CD8-positive, alpha-beta T cell (primary cell): ENCODE measurements at places on chromosomes 16 and 17.

- DNase-seq = no peak
These were observed 39.5 kb upstream of the DNAH9 start for GRCh38 chr17:11558681-11559234.

GRCh38 chr16:70774261-70774660 lies 26.7 kb downstream of the VAC14 start:
- DNase-seq = no peak

DNA sequence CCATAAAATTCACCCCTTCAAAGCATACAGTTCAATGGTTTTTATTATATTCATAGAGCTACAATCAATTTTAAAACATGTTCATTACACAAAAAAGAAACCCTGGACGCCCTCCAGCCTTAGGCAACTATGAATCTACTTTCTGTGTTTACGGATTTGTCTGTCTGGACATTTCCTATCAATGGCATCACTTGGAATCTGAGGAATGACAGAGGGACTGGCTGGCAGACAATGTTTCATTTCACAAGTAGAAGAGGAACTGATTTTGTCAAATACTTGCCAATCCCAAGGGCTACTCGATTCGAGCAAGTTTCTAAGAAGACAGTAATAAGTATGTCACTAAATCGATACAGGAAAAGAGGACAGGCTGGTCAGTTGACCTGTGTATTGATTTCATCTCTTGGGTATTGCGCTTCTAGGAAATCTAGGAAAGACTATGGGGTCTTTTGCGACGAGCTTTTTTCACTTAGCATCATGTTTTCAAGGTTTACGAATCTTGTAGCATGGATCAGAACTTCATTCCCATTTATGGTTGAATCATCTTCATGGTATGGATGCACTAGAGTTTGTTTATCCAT lies 56.6 kb downstream of the RGS9 start:
- DNase-seq = no peak

- no peak for DNase-seq
These were observed 917 bp downstream of the CTRL start for GRCh38 chr16:67930678-67931211.

GRCh38 chr17:66429680-66430079 lies 127.3 kb downstream of the PRKCA start:
- DNase-seq = no peak

DNA sequence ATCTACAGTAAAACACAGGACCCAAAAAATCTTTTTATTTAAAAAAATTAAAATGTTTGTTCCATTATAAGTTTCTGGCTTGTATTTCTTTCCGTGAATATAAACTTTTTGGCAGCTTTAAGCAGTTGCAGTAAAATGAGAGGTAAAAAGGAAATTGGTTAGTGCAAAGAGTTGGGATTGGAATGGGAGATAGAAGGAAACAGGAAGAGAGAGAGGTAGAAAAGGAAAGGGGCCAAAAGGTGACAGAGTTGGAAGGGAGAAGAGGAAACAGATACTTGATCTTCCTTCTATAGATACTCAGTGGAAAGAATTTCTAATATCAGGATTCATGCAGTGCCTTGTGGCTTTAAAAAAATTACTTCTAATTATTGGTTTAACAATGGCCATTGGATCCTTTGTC lies 63.5 kb downstream of the NQO1 start:
- no peak for DNase-seq

DNA sequence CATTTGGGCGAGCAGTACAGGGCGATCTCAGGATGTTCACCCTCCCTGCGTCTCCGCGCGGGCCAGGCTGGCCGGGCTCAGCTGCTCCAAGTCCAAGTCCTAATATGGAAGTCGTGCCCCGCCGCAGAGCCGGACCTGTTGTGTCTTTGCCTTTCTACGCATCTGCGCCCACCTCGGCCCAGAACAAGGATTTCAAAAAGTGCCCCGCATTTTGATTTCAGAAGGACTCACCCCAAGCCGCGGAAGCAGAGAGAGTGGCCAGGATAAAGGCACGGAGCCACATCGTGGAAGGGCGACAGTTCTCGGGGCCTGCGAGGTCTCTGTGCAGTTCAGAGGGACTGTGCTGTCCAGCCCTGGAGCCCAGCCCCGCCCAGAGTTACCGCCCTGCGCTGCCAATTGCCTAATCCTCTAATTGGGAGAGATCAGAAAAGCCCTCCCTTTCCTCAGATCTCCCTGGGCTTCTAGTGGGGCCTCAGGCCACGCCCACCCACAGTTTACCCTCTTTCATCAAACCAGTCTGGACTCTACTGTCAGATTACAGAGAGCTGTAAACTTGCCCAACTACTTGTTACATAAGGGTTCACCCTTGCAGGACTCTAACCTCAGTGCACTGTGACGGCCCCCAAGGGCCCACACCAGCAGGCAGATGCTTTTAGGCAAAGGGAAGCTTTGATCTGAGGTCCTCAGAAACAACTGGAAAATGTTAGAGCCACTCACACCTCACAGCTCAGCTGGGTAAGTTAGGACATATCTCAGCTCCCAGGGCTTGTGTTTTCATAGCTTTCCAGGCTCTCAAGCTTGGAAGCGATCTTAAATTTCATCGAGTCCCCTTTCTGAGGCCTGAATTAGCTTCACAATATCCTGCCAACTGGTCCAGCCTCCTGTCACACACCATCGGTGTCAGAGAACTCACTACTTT lies at the start of gene CES1:
TSS of gene CES1 (minus strand) at position 324 of the 919 bp plus-strand sequence. CDS start at position 283, 41 bp downstream.
- DNase-seq = no peak

DNA sequence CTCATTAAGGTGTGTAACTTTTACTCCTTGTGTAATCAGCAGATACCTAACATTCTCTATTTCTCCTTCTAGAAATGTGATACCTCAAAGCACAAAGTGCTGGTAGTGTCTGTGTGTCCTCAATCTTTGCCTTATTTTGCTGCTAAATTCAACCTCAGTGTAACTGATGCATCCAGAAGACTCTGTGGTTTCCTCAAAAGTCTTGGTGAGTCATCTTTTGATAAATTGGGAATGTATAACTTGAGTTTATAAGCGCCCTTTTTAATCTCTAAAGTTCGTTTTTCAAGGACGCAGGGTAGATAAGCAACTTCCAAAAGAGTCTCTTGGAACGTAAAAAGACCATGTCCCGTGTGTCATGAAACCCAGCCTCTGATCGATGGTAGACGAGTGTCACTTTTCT lies 10.2 kb downstream of the NARF start:
- no peak for DNase-seq

- peak; percentile 37 for DNase-seq
These were observed 6.2 kb downstream of the ITGAE start for GRCh38 chr17:3794557-3795389.

DNA sequence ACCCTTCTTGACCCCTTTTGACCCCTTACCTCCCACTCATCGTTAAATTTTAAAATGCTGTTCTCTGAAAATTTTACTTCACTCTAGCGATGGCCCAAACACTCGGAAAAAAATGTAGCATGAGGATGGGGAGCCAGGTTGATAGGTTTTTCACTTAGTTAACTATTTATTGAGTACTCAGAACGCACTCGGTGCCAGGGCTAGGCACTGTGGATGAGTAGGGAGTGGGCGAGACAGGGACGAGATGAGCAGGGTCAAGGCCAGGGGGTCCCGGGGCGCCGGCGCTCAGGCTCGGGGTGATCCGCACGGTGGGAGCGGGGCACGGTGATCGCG lies 392 bp downstream of the ZSCAN32 start:
- DNase-seq = no peak

GRCh38 chr17:56528696-56529095 lies 64.8 kb upstream of the NOG start:
- no peak for DNase-seq

GRCh38 chr17:28612531-28612930 lies 1.5 kb downstream of the RSKR start:
- DNase-seq = no peak

- DNase-seq = no peak
These were observed 198.2 kb downstream of the MAF start for GRCh38 chr16:79402356-79402755.

DNA sequence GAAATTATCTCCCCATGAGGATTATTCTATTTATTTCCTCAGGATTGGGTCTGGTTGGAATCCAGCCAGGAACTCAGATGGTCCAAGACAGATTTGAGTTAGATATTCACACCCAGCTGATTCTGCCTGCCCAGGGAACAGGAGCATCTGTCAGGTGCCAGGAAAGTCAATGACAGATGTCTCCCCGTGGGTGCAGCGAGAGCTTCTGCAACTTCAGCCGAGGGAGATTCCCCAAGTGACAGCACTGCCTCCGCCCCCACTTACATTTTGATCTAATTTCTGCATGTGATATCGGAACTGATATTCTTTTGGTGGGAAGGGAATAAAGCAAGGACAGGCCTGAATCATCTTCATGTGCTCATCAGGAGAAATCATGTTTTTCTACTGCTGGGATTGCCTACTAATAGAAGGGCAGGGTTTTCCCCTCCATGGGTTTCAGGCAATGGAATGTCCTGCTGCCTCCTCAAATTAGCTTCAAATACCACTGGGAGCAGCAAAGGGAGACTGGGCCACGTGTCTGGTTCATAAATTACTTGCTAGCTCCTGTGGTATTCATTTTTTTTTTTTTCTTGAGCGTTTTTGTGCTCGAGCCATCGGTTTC lies 15.7 kb upstream of the DHX8 start:
- no peak for DNase-seq

GRCh38 chr16:30924076-30924912 lies 922 bp downstream of the FBXL19 start:
- DNase-seq = no peak

GRCh38 chr17:48202959-48203358 lies 95.4 kb downstream of the SNX11 start:
- DNase-seq = no peak

- DNase-seq = no peak
These were observed 4.8 kb upstream of the C1QL1 start for GRCh38 chr17:44972953-44973352.

GRCh38 chr17:43439041-43439440 lies 40.2 kb downstream of the ARL4D start:
- no peak for DNase-seq

DNA sequence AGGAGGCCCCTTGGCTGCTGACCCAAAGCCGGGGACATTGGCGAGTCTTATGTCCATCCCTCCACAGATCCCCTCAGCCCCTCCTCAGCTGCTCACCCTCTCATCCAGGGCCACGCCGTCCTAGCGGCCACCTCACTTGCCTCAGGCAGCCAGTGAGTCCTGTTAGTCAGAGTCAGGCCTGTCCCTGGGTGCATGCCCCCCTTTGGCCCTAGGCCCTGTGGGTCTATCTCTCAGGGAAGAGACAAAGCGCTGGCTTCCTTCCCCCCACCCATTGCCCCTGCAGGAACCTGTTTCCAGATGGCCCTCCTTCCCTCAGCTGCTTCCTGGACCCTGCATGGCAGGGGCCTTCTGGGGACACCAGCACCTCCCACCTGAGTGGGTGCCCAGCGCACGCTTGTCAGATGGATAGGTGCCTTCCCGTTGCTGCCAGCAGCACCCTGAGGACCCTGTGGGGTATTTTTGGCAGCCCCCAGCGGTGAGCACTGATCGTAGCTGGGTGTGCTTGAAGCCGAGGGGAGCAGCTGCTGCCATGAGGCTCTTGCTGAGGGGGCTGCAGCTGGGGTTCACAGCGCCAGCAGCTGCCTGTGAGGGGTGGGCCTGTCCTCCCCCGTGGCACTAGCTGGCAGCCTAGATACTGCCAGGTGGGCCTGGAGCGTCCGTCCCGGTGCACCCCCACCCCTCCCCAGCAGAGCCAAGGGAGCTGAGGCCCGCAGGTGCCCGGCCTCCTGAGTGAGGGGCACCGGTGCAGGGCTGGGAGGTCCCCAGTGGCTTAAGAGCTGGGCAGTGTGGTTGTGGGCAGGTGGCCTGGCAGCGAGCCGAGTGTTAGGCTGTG lies 8.4 kb downstream of the DBNDD1 start:
- no peak for DNase-seq

DNA sequence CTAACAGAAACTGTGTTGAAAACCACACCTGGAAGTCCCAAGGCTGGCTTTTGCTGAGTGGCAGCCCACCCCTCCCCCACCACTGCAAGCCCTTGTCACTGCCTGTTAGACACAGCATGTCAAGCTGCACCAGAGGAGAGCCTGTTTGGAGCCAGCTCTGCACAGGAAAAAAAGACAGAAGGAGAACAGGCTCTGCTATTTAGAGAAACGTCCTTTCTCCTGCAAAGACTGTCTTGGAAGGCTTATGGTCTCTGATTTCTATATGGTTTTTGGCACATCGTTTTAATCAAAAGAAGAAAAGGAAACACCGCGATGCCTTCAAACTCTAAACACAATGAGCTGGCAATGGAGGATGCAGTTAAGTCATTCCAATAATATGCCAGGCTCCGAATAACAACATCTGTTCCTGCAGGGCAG lies 275.5 kb downstream of the MAP2K4 start:
- DNase-seq = no peak

DNA sequence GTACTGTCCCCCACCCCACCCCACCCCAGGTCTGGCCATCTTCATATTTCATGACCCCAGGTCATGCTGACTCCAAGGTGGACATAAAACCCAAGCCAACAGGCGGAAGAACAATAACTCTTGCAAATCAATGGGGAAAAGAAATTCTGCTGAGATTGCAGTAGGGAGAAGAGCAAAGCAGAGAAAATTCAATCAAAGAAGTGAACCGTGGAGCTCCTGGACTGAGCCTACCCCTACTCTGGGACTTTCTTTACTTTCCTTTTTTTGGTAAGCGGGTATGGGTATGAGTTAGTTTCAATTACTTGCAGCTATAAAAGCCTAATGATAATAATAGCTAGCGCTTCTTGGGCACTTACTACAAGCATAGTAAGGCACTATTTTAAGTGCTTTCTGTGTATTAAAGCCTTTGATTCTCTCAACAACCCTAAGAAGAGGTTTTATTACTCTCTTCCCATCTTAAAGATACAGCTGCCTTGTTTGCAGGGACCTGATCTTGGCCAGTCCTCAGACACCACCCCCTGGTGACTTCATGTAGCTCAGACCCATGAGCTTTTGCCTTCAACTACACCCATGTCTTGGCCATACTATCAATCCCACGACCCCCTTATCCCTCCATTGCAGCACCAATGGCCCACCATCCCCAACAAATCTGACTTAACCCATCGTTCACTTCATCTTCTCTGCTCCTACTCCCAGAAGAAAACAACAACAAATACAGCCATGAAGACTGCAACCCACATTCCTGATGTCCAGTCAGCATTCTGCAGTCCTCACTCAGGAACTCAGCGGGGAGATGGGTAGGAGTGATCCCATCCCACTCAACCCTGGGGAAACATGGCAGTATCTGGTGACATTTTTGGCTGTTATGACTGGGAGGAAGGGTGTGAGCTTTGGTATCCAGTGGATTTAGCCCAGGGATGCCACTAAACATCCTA lies 4.4 kb downstream of the GGA2 start:
- DNase-seq = peak; percentile 48

DNA sequence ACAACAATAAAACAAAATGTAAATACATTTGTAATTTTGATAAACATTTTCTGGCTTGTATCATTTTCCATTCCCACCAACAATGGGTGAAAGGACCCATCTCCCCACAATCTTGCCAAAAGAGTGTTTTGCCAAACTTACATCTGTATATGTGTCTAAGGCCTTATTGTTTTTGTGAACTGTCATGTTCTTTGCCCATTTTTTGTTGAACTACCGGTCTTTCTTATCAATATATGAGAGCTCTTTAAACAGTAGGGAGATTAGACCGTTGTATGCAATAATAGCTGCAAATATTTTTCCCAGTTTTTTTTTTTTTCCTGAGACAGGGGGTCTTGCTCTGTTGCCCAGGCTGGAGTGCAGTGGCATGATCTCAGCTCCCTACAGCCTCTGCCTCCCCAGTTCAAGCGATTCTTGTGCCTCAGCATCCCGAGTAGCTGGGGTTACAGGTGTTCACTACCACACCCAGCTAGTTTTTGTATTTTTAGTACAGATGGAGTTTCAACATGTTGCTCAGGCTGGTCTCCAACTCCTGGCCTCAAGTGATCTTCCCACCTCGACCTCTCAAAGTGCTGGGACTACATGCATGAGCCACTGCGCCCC lies 9.6 kb upstream of the STX4 start:
- no peak for DNase-seq

- no peak for DNase-seq
These were observed 186.2 kb downstream of the IRF8 start for GRCh38 chr16:86085161-86085611.
